ENCODE measurements at places on chromosomes 7 and 10.

DNA sequence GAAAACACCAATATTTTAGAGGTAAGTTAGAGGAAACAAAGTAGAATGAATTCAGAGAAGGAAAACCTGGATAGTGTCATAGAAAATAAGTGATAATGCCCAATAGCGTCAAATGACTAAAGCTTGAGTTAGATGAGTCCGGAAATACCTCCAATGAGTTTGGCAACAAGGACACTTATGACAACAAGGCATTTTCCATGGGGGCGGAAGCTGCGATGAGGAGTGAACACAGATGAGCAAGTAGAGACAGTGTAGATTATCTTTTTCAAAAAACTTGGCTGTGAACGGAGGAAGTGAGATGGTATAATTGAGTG, 383 bp upstream of the R3HCC1L start:
- DNase-seq = no peak

DNA sequence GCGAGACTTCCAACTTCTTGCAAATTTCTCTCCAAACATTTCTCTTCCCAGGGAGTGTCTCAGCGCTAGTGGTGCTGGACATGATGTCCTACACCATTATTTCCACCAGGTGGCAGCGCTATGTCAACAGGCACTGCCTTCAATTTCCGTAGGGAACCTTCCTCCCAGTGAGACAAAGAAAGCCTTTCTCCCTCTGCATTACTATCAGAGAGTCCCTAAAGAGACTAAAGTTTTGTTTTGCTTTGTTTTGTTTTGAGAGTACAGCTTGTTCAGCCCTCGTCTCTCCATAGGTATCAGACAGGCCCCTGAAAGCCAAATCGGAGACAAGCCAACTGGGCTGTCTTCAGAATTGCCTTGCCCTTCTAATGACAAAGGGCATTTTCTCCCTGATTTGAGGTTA, 44.2 kb upstream of the GGCT start:
- DNase-seq = peak; percentile 81

- DNase-seq = no peak
These were observed 6.3 kb downstream of the MYOF start for GRCh38 chr10:93475871-93476270.

GRCh38 chr7:77561352-77561751, 24.3 kb downstream of the PTPN12 start:
- no peak for DNase-seq

GRCh38 chr7:23696916-23697441, 13.0 kb upstream of the STK31 start:
- DNase-seq = no peak

GRCh38 chr10:82462910-82463551, 588.0 kb downstream of the NRG3 start:
- DNase-seq = no peak

GRCh38 chr10:22666287-22667092, 47.9 kb downstream of the PIP4K2A start:
- no peak for DNase-seq

DNA sequence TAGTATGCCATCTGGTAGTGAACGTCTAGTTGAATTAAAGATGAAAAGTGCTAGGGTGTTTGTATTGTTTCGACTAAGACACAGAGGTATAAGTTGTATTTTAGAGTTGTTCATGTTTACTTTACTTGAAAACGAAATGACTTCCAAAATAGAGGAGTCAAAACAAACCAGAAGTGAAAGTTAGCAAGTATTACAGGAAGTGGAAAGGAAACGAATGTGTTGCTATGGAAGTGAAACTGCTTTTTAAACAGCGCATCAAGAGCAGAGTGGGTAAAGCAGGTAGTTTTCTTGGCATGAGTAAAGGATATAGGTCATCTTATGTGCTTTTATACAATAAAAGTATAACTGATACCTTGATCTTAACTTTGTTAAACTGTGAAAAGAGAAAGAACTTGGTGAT, 20.0 kb upstream of the GALNTL5 start:
- no peak for DNase-seq

DNA sequence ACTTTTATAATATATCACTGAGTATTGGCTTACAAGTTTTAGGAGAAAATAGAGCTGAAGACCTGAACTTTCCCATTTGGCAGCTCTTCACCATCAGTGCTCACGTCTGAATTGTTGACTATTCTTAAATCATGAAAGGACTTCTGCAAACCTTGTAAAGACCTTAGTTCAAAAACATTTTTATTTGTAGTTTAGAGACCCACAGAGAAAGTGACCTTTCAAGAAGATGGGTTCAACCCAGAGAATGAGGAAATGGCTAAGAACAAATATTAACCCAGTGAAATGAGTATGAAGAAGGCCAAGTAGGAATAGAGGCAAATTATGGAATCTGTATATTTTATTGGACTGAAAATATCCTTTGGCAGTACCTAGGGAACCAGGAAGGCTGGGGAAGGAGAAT, 1151.1 kb downstream of the GATA3 start:
- DNase-seq = no peak

GRCh38 chr10:87092861-87093631, 1.6 kb downstream of the GLUD1 start:
- DNase-seq = no peak

GRCh38 chr10:35079265-35079664, 10.9 kb downstream of the CUL2 start:
- no peak for DNase-seq

- no peak for DNase-seq
These were observed 1.3 kb downstream of the TMEM168 start for GRCh38 chr7:112788778-112789343.

- DNase-seq = no peak
These were observed 25.0 kb upstream of the SYCE1 start for GRCh38 chr10:133590226-133590969.

GRCh38 chr7:116828281-116828680, 34.1 kb upstream of the CAPZA2 start:
- DNase-seq = no peak

DNA sequence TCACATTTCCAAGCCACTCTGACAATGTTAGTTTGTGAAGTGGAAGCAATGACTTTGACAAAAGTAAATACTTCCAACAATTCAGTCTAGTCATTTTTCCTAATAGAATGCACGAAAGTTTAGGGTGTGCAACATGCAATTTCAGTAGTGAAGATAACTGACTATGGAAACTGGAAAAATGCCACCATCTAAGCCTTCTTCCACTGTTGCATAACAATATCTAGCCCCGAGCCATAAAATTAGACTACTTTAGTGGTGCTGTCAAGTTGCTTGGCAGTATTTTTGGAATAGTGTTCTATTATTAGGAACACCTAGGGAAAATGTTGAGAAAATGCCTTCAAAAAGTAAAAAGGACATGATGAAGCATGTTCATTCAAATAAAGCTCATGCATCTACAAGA, 17.9 kb downstream of the SEMA3A start:
- no peak for DNase-seq

GRCh38 chr7:111735661-111736551, 173.6 kb upstream of the IMMP2L start:
- no peak for DNase-seq

GRCh38 chr10:75764974-75765788, 333.8 kb downstream of the LRMDA start:
- no peak for DNase-seq

GRCh38 chr7:148884049-148884298, at the start of gene EZH2:
Gene EZH2, minus strand, starts transcription at chr7:148884291. Its CDS starts 36,993 bp downstream, at chr7:148847298.
- DNase-seq = no peak

- no peak for DNase-seq
These were observed 281.8 kb downstream of the POU6F2 start for GRCh38 chr7:39259391-39260003.

DNA sequence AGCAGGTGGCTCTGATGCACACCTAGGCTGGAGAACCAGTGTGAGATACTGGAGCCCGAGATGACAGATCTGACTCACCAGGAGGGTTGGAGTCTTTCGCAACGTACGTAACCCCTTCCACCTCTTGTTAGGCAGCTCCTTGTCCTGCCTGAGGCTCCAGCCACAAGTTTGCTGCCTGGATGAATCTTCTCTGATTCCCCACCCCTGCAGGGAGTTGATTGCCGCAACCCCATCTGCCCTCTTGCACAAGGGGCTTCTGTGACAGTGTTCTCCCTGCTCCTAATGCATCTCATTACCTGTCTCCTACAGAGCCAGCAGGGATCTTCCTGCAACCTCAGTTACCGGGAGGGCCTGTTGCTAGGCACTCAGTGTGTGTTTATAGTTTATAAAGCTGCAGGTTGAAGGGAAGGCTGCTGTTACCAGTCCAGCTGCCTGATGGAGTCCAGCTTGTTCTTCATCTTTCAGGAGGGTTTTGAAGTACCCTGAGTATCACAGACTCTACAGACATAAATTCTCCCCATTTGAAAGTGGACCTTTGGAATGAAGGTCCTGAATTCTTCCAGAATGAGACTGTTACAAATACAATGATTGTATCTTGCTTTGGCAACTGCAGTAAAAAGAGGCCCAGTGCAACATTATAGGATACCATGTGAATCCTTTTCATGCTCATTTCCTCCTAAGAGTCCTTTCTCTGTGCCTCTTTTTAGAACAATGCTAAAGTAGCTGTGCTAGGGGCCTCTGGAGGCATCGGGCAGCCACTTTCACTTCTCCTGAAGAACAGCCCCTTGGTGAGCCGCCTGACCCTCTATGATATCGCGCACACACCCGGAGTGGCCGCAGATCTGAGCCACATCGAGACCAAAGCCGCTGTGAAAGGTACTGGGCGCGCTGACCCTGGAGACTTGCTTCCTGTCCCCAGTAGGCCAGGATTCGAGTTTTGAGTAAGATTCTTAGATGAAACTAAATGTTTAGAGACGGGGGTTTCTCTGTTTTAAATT, 6.5 kb downstream of the MDH2 start:
- DNase-seq = no peak

DNA sequence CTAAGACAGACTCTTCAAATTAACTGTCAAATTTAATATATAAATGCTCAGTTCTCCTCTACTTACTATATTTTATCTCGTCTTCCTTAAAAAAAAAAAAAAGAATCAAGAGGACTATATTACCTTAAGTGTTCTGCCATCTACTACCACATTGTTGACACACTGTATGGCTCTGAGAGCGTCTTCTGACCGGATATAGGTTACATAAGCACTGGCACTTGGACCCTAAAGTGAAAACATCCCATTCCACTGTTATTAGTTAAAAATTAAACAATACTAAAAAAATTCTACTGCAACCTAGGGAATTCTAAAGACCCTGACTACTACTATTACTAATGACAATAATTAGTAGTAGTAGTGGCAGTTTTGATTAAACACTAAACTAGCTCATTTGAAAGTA, 95.7 kb downstream of the CNOT4 start:
- no peak for DNase-seq

DNA sequence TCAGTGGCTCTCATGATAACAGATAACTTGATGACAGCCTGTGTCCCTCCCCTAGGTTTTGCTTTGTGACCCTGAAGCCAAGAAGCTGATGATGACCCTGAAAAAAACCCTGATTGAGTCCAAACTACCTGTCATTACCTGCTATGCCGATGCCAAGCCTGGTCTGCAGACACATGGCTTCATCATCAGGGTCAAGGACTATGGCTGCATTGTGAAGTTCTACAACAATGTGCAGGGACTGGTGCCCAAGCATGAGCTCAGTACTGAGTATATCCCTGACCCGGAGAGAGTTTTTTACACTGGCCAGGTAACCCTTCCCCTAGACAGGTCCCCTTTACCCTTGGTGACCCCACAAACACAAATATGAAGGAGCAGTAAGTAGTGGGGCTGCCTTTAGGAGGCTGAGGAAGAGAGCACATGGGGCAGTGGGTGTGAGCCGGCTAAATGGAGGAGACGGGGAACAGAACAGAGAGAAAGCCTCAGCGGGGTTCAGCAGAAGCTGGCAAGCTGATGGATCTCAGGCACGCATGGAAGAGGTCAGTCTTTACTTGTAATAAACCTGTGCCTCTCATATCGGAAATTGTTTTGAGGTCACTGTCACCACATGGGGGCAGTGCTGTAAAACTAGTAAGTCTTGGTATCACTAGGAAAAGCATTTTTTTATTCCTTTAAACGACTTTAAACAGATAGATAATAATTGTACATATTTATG, 20.2 kb downstream of the PDCD11 start:
- no peak for DNase-seq

GRCh38 chr7:157501581-157501980, 164.8 kb downstream of the DNAJB6 start:
- DNase-seq = no peak

- DNase-seq = no peak
These were observed 16.2 kb upstream of the BLNK start for GRCh38 chr10:96287392-96288105.

DNA sequence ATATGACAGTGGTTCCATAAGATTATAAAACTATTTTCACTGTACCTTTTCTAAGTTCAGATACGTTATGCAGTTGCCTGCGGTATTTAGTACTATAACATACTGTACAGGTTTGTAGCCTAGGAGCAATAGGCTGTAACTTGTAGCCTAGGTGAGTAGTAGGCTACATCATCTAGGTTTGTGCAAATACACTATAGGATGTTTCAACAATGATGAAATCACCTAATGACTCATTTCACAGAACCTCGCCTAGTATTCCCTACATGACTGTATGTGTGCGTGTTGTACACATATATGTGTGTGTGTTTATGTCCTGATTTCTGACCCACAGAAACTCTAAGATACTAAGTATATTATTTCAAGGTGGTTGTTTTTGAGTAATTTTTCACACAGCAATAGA, 139.0 kb downstream of the HERPUD2 start:
- no peak for DNase-seq

DNA sequence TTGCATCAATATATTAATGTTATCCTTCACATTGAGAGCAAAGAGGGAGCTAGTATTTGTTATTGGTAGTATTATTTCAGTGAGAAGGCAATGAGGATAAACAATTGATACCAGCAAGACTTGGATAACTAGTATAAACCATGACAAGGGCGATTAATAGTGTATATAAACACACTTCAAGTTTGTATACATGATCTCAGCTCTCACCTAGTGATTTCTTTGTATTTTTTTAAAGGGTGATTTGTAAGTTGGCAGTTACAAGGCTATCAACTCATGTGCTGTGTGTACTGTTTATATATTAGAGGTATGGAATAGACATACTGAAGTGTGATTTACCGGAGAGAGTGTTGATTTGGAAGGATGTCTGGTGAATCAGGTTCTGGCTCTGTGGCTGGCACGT, 88.0 kb downstream of the SNX10 start:
- DNase-seq = no peak

DNA sequence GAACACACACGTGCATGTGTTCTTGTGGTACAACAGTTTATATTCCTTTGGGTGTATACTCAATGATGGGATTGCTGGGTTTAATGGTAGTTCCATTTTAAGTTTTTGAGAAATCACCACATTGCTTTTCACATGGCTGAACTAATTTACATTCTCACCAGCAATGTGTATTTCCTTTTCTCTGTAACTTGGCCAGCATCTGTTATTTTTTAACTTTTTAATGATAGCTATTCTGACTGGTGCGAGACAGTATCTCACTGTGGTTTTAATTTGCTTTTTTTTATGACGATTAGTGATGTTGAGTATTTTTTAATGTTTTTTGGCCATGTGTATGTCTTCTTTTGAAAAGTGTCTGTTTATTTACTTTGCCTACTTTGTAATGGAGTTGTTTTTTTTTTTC, 256.6 kb downstream of the ZWINT start:
- DNase-seq = no peak

DNA sequence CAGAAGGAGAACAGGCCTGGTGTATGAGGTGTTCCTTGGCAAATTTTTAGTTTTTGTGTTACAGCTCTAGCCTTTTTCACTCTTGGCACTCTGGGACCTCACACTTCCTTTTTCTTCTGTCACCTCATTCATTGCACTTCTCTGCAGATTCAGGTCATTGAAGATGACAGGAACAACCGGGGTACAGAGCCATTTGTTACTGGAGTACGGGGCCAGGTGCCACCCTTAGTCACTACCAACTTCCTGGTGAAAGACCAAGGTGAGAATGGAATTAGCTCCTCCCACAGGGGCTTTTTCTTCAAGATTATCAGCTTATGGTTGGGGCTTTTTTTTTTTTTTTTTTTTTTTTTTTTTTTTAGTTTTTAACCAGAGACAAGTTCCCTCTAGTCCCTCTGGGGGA, 18.5 kb upstream of the CHCHD1 start:
- no peak for DNase-seq
